ENCODE measurements at places on chromosomes 5 and 9. TPM values are rescaled to one million over a fixed set of nuclear protein-coding genes. Genes with fewer than 3 reads are reported as not detected.

DNA sequence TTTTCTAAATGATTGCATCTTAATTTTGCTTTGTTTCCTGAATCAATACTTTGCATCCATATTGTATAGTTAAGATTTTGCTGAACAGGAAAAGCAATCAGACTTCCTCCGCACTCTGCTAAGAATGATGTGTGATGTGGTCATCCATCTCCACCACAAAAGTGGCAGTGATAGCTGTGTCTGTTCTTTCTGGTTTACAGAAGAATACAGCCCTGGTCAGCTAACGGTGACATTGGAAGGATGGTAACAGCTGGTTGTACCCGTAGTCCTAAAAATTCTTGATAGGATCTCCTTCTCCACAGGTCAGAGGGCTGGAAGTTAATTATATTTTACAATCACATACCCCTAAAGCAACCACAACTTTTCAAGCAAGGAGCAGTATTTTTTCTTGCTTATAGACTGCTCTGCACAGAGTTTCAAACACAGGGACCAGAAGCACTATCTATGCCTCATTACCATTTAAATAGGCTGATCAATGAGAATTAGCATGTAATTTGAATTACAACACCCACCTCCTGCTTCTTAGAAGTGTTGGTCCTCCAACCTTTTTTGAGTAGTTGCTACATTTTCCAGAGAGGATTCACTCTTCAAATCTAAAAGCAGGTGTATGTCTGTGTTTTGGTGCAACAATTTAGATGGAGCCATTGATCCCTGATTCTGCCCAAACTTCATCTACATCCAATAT lies 1191.9 kb upstream of the NUDT12 start:
- H3K27ac ChIP-seq, result no peak overlapping the region
- no peak for DNase-seq
- H3K27me3 ChIP-seq, result no peaks in the 10 kb centered on the region
- H3K36me3 ChIP-seq, result no peaks in the 10 kb centered on the region

DNA sequence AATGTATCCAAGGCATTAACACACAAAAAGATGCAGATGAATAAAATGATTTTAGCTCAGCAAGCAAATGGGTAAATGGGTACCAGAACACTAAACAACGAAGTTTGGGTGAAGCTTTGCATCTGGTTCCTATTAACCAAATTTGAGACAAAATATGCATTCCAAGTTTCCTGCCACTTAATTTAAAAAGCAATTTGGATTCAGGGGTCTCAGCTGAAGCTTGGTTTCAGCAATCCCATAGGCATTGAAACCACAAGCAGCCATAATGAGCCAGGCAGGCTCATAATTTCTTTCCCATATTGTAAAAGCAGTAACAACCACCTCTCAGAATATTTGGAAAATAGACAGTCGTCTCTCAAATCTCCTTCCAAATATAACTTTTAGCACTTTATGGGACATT lies 138.9 kb downstream of the NXNL2 start:
- no peak for DNase-seq
- no peaks in the 10 kb centered on the region for H3K27me3 ChIP-seq
- H3K4me1 ChIP-seq, result no peaks in the 10 kb centered on the region
- H3K4me3 ChIP-seq, result no peak overlapping the region
- H3K27ac ChIP-seq, result no peak overlapping the region

DNA sequence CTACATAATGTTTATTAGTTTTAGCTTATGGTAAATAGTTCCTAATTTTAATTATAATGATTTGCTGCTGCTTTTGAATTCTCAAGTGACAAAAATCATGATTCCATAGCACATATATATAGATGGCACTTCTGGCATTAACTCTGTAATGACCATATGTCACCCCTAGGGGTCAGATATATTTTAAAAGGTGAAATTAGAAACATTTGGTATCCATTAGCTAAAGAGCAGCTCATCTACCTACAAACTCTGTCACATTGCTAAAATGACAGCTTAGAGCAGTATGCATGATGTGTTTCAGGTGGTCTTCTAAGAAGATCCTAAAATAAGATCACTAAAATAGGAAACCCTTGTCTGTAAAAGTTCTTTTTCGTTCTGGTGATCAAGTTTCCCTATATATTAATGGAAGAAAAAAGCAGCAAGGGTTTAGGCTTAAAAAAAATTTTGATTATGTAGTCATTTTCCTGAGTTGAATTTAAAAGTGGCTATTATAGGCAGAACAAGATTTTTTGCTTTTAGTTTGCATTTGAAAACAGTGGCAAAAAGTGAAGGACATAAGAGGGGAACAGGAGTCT lies 157.7 kb upstream of the POU5F2 start:
- H3K27me3 ChIP-seq, result no peaks in the 10 kb centered on the region
- H3K36me3 ChIP-seq, result no peaks in the 10 kb centered on the region
- H3K4me3 ChIP-seq, result no peak overlapping the region
- H3K27ac ChIP-seq, result no peak overlapping the region
- DNase-seq, result no peak
- H3K4me1 ChIP-seq, result no peaks in the 10 kb centered on the region

- H3K36me3 ChIP-seq, result no peaks in the 10 kb centered on the region
- no peak overlapping the region for H3K4me3 ChIP-seq
- no peaks in the 10 kb centered on the region for H3K27me3 ChIP-seq
- no peak for DNase-seq
- no peak overlapping the region for H3K27ac ChIP-seq
Measured at GRCh38 chr5:139094154-139095131, 103.7 kb downstream of the SIL1 start.

GRCh38 chr5:92930057-92930456 lies 651.0 kb downstream of the NR2F1-AS1 start:
- no peak overlapping the region for H3K4me3 ChIP-seq
- no peak for DNase-seq
- no peaks in the 10 kb centered on the region for H3K27me3 ChIP-seq

GRCh38 chr9:82989929-82990328 lies 73.0 kb downstream of the RASEF start:
- no peak for DNase-seq
- no peak overlapping the region for H3K4me3 ChIP-seq
- H3K27me3 ChIP-seq, result no peaks in the 10 kb centered on the region
- H3K4me1 ChIP-seq, result no peaks in the 10 kb centered on the region
- no peak overlapping the region for H3K27ac ChIP-seq
- H3K36me3 ChIP-seq, result no peaks in the 10 kb centered on the region

- peaks cover 15% of the 10 kb centered on the region for H3K36me3 ChIP-seq
- no peak for DNase-seq
- H3K4me3 ChIP-seq, result no peak overlapping the region
- no peak overlapping the region for H3K27ac ChIP-seq
Measured at GRCh38 chr5:37034955-37035354, 158.4 kb downstream of the NIPBL start.

DNA sequence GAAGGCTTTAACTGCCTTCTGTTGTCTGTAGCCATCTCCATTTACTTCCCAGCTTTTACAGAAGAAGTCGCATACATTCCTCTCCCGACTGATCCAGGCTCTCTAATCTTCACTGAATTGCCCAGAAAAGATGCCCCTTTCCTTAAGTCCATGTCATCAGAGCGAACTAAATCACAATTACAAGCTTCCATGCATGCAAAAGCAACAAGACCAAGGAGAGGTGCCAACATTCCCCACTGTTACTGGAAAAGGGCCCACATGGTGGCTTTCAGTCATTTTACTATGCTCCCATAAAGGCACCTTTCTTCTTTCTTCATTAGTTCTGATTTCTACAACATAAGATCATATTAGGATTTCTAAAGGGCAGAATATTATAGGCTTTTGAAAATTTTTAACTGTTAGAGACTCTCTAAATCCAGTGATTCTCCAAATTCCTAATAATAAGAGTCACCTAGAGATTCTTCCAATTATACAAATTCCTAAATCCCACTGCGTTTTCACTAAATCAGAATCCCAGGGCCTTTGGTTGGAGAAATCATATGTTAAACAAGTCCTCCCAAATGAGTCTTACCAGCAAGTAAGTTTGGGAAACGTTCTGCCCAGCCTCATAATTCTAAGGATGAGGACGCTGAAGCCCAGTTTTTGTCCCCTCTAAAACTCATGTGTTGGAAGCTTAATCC lies 17.0 kb upstream of the ZFR start:
- no peaks in the 10 kb centered on the region for H3K36me3 ChIP-seq
- H3K27ac ChIP-seq, result peak overlapping the region; percentile 59
- H3K4me1 ChIP-seq, result peaks cover 7% of the 10 kb centered on the region
- H3K4me3 ChIP-seq, result no peak overlapping the region

DNA sequence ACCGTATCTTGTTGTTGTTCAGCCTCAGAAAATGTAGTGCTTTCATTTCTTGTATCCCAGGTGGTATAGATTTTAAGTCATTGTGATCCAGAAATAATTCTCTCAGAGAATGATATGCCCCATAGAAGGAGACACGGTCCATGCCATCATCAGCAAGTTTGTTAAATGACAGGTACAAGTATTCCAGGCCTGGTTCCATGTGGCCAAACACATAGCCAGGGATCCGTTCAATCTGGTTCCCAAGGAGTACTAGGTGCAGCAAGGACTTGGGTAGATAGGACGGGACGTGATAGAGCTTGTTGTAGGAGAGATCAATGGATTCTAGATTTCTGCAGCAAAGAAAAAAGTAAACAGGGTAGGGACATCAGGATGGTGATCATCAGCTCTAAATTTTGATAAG lies 18.4 kb upstream of the ASPN start:
- no peak overlapping the region for H3K27ac ChIP-seq
- DNase-seq, result no peak
- H3K27me3 ChIP-seq, result no peaks in the 10 kb centered on the region
- H3K4me3 ChIP-seq, result no peak overlapping the region
- peaks cover 16% of the 10 kb centered on the region for H3K4me1 ChIP-seq

- H3K27ac ChIP-seq, result no peak within 1 kb of the TSS
- H3K36me3 ChIP-seq, result no peaks in the 10 kb centered on the region
- no peaks in the 10 kb centered on the region for H3K27me3 ChIP-seq
Measured at GRCh38 chr9:128203024-128203706, at the start of gene DNM1. Gene DNM1, plus strand, starts transcription at chr9:128203379. Its CDS starts 92 bp downstream, at chr9:128203471.

DNA sequence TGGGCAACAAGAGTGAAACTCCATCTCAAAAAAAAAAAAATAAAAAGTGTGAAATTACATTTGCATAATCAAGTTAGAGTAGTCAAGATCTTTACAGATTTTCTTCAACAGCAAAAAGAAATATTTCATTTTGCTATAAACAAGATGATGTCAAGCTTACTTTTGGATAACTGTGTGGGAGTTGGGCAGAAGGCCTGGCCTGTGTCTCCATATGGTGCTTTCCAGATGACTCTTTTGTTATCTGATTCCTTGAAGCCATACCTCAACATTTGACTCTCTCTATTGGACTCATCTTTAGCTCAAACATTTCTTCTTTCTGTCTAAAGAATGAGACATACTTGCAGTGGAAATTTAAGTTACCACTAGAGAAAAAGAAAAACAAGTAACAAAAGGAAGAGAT lies 246.8 kb downstream of the MSX2 start:
- H3K4me3 ChIP-seq, result no peak overlapping the region
- no peaks in the 10 kb centered on the region for H3K36me3 ChIP-seq
- no peak overlapping the region for H3K27ac ChIP-seq
- DNase-seq, result no peak
- H3K4me1 ChIP-seq, result no peaks in the 10 kb centered on the region

DNA sequence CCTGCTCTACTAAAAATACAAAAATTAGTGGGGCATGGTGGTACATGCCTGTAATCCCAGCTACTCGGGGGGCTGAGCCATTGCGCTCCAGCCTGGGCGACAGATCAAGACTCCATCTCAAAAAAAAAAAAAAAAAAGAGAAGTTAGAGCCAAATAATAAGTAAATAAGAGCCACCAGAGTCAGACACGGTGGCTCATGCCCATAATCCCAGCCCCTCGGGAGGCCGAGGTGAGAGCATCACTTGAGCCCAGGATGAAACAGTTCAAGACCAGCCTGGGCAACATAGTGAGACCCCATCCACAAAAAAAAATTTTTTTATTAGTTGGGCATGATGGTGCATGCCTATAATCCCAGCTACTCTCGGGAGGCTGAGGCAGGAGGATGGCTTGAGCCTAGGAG lies 85.8 kb upstream of the LARP1 start:
- H3K36me3 ChIP-seq, result no peaks in the 10 kb centered on the region
- no peak overlapping the region for H3K27ac ChIP-seq
- H3K4me3 ChIP-seq, result no peak overlapping the region

MARCHF3 gene
- 18.8 TPM for total RNA-seq

PDLIM4 gene
- total RNA-seq, result 97.5 TPM
